AG09319 (cell line): ENCODE measurements at places on chromosomes 16 and 17.

DNA sequence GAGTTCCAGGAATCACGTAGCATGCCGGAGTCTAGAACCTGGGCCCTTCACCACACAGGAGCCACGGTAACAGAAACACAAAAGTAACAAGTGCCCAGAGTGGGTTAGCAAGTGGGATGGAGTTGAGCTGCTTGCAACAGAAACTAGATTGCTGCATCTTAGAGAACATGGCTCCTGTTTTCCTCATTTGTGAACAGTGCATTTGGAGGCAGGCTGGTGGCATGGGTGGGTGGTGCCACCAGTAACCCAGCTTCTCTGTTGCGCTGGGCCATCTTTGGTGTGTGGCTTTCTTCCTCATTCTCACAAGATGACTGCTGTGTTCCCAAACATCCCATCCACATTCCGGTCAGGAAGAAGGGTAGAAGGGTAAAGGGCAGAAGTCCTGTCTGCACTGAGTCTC is 95.5 kb downstream of the KATNIP start:
- DNase-seq = no peak

- no peak for DNase-seq
These were observed 15.8 kb downstream of the NOD2 start for GRCh38 chr16:50709061-50709684.

- DNase-seq = no peak
These were observed 282.4 kb downstream of the ABCC12 start for GRCh38 chr16:47873434-47873833.

- DNase-seq = no peak
These were observed at the start of gene CDH1 for GRCh38 chr16:68737046-68737729. Gene CDH1 (plus strand): TSS chr16:68737292. CDS start chr16:68737416, 124 bp downstream.

- no peak for DNase-seq
These were observed 414.6 kb upstream of the GOT2 start for GRCh38 chr16:59148769-59149155.

DNA sequence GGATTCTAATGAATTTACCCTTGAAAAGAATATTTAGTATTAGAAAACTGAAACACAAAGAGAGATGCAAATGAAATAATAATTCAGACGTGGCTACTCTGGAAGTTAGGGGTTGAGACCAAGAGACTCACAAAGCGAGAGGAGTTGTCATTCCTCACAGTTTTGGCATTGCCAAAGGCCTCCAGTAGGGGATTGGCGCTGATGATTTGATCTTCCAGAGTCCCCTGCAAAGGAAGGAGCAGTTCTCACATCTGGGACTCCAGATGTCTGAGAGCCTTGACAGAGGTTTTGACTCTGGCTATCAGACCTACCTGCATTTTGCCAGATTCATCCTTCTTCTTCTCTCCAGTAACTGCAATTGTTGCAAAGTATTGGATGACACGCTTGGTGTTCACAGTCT is 6.6 kb downstream of the MYH8 start:
- DNase-seq = no peak

DNA sequence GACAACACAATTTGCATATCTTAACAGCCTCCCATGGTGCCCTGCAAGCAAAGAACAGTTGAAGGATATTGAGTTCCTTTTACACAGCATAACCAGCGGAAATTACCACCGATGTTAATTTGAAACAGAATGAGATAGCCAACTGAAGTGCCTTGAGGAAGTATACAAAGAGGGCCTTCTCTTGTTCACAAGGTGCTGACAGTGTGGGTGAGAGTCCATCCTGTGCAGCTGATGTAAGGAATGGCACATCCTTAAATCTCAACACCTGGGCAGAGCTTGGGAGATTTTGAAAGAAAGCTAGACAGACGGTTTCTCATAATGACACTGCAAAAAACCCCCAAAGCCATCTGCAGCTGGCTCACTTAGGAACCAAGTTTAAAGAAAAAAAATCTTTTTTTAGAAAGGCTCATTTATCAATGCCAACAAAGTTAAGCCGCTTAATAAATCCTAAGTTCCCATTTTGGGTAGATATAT is 818.6 kb downstream of the KCNJ2 start:
- no peak for DNase-seq

DNA sequence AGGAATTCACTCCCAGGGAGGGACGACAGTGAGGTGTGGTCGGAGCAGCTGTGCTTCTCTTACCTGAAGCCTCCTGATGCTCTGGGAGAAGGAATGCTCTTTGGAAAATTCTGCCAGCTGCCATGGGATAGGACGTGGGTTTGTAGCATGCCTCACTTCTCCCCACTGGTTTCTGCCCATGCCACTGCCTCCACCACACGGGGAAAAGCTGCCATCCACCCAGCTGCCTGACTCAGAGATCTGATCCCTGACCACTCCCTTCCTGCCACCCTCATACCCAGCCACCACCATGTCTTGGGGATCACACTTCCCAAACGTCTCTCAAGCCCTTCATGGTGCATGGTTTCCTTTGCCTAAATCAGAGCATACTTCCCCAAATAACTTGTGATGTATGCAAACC is 80.0 kb downstream of the CPPED1 start:
- no peak for DNase-seq

DNA sequence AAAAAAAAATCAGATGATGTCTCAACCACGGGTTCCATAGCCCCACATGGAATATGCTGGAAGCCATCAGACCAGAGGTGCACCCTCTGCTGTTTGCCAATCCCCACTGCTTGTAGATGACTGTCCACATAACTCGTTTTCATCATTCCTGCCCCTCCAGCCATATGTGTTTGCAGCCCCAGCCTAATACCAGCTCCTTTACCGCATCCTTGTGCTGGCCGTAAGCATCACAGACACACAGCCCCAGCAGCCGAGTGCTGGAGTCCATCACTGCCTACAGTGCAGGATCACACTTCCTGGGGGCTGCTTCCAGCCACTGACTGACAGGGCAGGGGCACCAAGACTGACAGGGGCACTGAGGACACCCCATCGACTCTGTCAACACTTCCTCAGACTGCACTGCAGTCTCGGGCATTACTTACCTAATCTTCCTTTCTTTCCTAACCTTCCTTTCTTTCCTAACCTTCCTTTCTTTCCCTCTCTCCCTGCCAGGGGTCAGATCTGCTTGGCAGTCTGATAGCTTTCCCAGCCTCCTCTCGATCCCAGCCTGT is 5.0 kb downstream of the RCVRN start:
- DNase-seq = no peak

GRCh38 chr17:21677911-21678310 is 14.4 kb upstream of the KCNJ18 start:
- no peak for DNase-seq
